ENCODE measurements at places on chromosomes 1 and 21. TPM values are rescaled to one million over a fixed set of nuclear protein-coding genes. Genes with fewer than 3 reads are reported as not detected.

DNA sequence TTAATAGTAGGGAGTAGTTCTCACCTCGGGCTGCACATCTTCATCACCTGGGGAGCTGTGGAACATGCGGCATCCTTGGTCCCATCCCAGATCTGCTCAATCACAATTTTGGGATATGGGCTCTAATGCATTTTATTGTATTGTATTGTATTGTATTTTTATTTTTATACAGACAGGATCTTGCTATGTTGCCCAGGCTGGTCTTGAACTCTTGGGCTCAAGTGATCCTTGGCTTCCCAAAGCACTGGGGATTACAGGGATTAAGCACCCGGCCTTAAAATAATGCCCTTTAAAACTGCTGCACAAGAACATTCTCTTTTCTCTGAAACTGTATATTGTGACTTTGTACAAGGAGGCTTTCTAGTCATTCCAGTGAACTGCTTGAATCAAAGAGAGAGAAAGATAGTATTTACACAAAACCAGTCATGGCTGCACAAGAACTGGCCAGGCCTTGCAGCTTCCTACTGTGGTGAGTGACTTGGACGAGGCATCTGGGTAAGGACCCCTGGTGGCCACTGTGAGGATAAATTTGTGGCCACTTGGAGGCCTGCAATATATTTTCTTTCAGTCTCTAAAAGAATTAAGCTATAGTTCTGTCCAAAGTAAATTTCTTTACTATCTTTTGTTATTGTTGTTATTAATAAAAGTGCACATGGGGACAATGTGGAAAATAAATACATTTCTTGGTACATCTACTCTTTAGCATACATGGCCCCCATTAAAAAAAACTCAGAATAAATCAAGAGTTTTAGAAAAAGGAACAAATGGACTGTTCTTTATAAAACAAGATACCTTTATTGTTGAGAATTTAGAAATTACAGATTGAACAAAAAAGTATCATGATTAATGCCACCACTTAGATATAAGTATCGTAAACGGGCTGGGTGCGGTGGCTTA, 48.0 kb downstream of the TBCE start:
- peaks cover 6% of the 10 kb centered on the region for H3K36me3 ChIP-seq
- DNase-seq: peak; percentile 86
- peak overlapping the region; percentile 8 for H3K27ac ChIP-seq
- no peak overlapping the region for H3K4me3 ChIP-seq
- H3K27me3 ChIP-seq: no peaks in the 10 kb centered on the region

Gene ARHGEF19
- 9.5 TPM for total RNA-seq

- DNase-seq: no peak
- peak overlapping the region; percentile 44 for H3K4me3 ChIP-seq
- peak overlapping the region; percentile 57 for H3K27ac ChIP-seq
Measured at GRCh38 chr1:108878678-108879077, 1.9 kb downstream of the GPSM2 start.

GRCh38 chr1:119093721-119094120, 46.7 kb downstream of the WARS2 start:
- DNase-seq: no peak
- no peak overlapping the region for H3K4me3 ChIP-seq
- no peaks in the 10 kb centered on the region for H3K36me3 ChIP-seq
- H3K27me3 ChIP-seq: no peaks in the 10 kb centered on the region
- H3K4me1 ChIP-seq: no peaks in the 10 kb centered on the region
- no peak overlapping the region for H3K27ac ChIP-seq

Gene TMCO4
- 12.1 TPM for total RNA-seq

DNA sequence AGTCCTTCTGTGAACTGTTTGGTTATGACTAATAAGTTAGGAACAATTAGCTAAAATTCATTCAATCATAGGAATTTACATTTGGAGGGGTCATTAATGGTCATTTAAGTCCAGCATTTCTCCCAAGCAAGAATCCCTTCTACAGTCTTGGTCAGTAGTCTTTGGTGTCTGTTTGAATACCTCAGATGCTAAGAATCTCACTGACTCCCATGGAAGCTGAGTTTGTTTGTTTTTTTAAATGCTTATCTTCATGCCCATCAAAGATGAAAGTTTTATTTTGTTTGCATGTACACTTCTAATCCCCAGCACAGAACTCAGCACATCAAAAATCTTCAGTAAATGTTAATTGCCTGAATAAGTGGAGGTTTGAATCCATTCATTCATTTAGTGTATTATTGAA, 41.3 kb upstream of the SLC44A3 start:
- DNase-seq: no peak
- no peaks in the 10 kb centered on the region for H3K36me3 ChIP-seq
- peaks cover 18% of the 10 kb centered on the region for H3K4me1 ChIP-seq
- H3K4me3 ChIP-seq: no peak overlapping the region
- peaks cover 5% of the 10 kb centered on the region for H3K27me3 ChIP-seq

Gene KRTAP12-2
- not detected for total RNA-seq

Gene FAM78B
- total RNA-seq: 0.51 TPM

Gene CALML6
- total RNA-seq: 2.7 TPM

- DNase-seq: no peak
- H3K4me1 ChIP-seq: peaks cover 5% of the 10 kb centered on the region
- no peaks in the 10 kb centered on the region for H3K27me3 ChIP-seq
- no peak overlapping the region for H3K4me3 ChIP-seq
- no peaks in the 10 kb centered on the region for H3K36me3 ChIP-seq
Measured at GRCh38 chr1:207240325-207241101, 81.0 kb upstream of the CD55 start.

DNA sequence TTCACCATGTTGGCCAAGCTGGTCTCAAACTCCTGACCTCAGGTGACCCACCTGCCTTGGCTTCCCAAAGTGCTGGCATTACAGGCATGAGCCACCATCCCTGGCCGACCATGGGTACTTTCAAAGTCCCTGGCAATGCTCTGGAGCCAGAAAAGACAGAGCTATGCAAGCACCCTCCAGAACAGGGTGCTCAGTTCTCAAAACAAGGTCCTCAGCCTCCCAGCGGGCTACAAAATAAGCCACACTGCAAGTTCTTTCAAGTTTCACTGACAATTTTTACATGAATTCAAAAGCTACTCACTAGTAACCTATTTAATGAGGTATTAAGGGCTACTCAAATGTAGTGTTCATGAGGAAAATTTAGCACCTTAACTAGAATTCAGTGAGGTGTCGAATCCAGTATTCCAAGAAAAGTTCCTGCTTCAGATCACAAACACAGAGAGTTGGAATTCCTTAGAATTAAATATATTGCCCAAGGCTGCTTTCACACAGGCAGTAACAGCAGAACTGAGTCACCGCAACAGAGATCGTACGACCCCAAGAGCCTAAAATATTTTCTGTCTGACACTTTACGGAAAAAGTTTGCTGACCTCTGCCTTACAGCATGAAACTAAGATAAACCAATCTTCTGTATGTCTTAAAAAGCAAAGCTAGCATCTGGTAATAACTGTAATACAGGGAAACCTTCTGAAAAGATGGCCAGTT, 60.7 kb downstream of the HSF2BP start:
- no peak overlapping the region for H3K4me3 ChIP-seq
- H3K36me3 ChIP-seq: peaks cover 3% of the 10 kb centered on the region

DNA sequence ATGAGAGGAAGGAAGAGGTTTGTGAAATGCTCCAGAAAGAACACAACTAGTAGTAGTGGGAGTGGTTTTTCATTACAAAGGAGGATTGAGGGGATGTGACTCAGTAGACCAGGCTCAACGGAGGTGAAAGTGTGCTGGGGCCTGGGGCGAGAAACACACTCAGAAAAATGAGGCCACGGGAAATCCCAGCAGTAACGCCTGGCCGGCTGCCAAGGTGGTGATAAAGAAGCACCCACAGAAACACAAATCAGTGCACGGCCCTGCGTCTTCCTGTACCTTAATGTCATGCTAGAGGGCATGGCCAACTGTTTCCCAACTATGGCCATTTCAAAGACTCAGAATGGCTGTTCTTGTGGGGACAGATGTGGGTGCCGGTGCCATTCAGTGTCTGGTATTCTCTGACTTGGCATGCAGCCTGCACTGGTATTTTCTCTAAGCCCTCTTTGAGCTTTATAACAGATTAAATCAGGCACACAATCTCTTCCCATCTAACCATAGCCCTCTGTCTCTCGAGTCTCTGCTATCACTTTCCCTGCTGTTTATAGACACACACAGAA, 38.2 kb downstream of the URB2 start:
- DNase-seq: no peak
- peaks cover 13% of the 10 kb centered on the region for H3K4me1 ChIP-seq
- no peaks in the 10 kb centered on the region for H3K27me3 ChIP-seq
- H3K27ac ChIP-seq: no peak overlapping the region
- H3K4me3 ChIP-seq: no peak overlapping the region

DNA sequence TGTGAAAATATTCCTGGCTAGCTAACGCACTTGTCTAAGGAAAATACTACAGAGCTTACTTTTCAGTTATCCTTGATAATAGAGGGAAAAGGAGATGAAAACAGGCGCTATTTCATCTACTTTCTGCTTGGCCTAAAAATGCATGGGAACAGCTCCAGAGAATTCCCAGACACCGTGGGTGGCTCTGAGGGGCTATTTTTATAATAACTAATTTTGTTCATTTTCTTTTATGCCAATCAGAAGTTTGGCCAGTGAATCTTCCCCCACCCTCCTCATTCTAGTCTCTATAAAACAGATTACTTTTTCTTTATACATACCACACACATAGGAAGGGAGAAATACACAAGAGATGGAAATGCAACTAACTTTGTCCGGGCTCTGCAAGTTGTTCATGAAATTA, 322.9 kb downstream of the SETD4 start:
- no peak overlapping the region for H3K27ac ChIP-seq
- no peak for DNase-seq
- no peak overlapping the region for H3K4me3 ChIP-seq
- H3K4me1 ChIP-seq: peaks cover 7% of the 10 kb centered on the region
- H3K36me3 ChIP-seq: no peaks in the 10 kb centered on the region

DNA sequence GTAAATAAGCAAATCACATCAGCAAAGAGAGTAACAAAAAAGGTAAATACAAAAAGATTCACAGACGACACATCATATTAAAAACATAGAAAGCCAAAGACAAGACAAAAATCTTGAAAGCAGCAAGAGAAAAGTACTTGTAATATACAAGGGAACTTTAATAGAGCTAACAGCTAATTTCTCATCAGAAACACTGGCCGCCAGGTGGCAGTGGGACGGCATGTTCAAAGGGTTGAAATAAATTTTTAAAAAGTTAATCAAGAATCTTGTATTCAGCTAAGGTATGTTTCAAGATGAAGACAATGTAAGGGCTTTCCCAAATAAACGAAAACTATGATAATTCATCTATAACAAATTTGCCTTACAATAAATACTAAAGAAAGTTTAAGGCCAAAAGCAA, 358.1 kb downstream of the LRRIQ3 start:
- H3K27ac ChIP-seq: no peak overlapping the region
- no peak for DNase-seq
- no peaks in the 10 kb centered on the region for H3K36me3 ChIP-seq
- no peak overlapping the region for H3K4me3 ChIP-seq
- H3K27me3 ChIP-seq: no peaks in the 10 kb centered on the region
- no peaks in the 10 kb centered on the region for H3K4me1 ChIP-seq

Gene LORICRIN
- not detected for total RNA-seq

- H3K4me3 ChIP-seq: no peak overlapping the region
- H3K36me3 ChIP-seq: no peaks in the 10 kb centered on the region
- H3K4me1 ChIP-seq: no peaks in the 10 kb centered on the region
- H3K27me3 ChIP-seq: peaks cover 43% of the 10 kb centered on the region
Measured at GRCh38 chr1:204983881-204984280, 59.1 kb upstream of the CNTN2 start.

Gene STPG1
- total RNA-seq: 5.4 TPM

GRCh38 chr1:99613716-99614115, 32.2 kb upstream of the PALMD start:
- no peak overlapping the region for H3K27ac ChIP-seq
- DNase-seq: no peak
- H3K4me3 ChIP-seq: no peak overlapping the region
- no peaks in the 10 kb centered on the region for H3K27me3 ChIP-seq
- peaks cover 5% of the 10 kb centered on the region for H3K4me1 ChIP-seq
- H3K36me3 ChIP-seq: no peaks in the 10 kb centered on the region

- peak overlapping the region; percentile 71 for H3K4me3 ChIP-seq
- peaks cover 19% of the 10 kb centered on the region for H3K4me1 ChIP-seq
Measured at GRCh38 chr1:207867136-207868109, 43.5 kb downstream of the CD34 start.

DNA sequence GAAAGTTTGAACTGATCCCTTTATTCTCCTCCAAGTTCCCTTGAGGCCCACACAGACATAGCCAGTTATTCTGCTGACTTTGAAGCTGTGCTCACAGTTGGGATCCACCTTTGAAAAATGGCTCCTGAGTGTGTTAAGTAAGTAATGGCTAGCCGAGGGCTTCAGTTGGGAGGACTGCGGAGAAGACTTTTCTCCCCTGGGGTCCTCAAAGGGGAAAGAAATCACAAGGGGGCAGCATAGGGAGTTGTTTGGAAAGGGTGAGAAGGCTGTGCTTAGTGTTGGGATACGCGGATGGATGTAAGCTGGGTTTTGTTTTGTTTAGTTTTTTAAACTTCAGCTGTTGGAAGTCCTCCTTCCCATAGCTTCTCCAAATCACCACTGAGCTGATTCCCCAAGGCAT, 8.3 kb downstream of the PGM1 start:
- no peak overlapping the region for H3K27ac ChIP-seq
- H3K4me1 ChIP-seq: no peaks in the 10 kb centered on the region
- H3K27me3 ChIP-seq: no peaks in the 10 kb centered on the region
- no peak overlapping the region for H3K4me3 ChIP-seq
- DNase-seq: no peak

DNA sequence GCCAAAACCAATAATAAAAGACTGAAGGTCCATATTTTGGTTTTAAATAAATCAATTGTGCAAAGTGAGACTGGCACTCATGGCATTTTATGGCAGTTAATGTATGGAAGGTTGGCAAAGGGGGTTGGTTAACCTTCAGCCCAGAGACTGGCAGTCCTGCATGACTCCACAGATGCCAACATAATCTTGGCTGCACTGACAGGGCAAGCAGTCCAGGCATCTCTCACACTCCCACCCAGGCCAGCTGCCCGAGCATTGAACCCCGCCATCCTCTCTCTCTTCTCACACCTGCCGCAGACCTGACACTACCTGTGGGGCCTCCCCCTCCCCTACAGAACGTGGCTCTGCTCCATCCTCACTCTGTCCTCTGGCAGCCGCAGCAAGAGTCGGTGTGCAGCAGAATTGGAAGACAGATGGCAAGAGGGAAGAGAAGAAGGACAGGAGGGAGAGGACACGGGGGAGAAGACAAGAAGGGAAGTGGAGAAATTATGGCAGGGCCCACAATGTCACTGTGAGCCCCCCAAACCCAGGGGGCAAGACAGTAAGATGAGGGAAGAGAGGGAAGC, 43.7 kb downstream of the ITPKB start:
- H3K36me3 ChIP-seq: peaks cover 8% of the 10 kb centered on the region
- no peak for DNase-seq
- no peak overlapping the region for H3K4me3 ChIP-seq
- peaks cover 13% of the 10 kb centered on the region for H3K4me1 ChIP-seq
- H3K27ac ChIP-seq: no peak overlapping the region

Gene PTGS2
- total RNA-seq: 3.1 TPM

GRCh38 chr21:33149181-33149580, 79.2 kb downstream of the OLIG1 start:
- H3K4me3 ChIP-seq: no peak overlapping the region
- no peaks in the 10 kb centered on the region for H3K4me1 ChIP-seq
- H3K27me3 ChIP-seq: peaks cover 47% of the 10 kb centered on the region
- no peak overlapping the region for H3K27ac ChIP-seq
- DNase-seq: no peak

GRCh38 chr1:84781946-84782771, 91.9 kb upstream of the SSX2IP start:
- DNase-seq: no peak
- peaks cover 5% of the 10 kb centered on the region for H3K4me1 ChIP-seq
- no peak overlapping the region for H3K4me3 ChIP-seq
- H3K27ac ChIP-seq: no peak overlapping the region
- peaks cover 40% of the 10 kb centered on the region for H3K27me3 ChIP-seq
